ENCODE measurements at places on chromosomes 7 and 10. TPM values are rescaled to one million over a fixed set of nuclear protein-coding genes. Genes with fewer than 3 reads are reported as not detected.
A peak's percentile ranks its signal among the peaks of the same experiment; 100 is the strongest.

- H3K36me3 ChIP-seq, result peaks cover 3% of the 10 kb centered on the region
- peaks cover 34% of the 10 kb centered on the region for H3K27me3 ChIP-seq
- no peaks in the 10 kb centered on the region for H3K4me1 ChIP-seq
- H3K4me3 ChIP-seq, result no peak overlapping the region
- H3K27ac ChIP-seq, result no peak overlapping the region
Measured at GRCh38 chr10:29920408-29921070, 138.8 kb downstream of the JCAD start.

GRCh38 chr10:126398924-126399323 lies 10.6 kb upstream of the ADAM12 start:
- H3K4me1 ChIP-seq, result no peaks in the 10 kb centered on the region
- DNase-seq, result no peak
- no peak overlapping the region for H3K4me3 ChIP-seq
- no peaks in the 10 kb centered on the region for H3K36me3 ChIP-seq

GRCh38 chr7:54946271-54946670 lies 72.5 kb upstream of the EGFR start:
- no peaks in the 10 kb centered on the region for H3K36me3 ChIP-seq
- DNase-seq, result no peak
- H3K27ac ChIP-seq, result no peak overlapping the region
- no peaks in the 10 kb centered on the region for H3K27me3 ChIP-seq

GRCh38 chr10:5529702-5530411 lies 5.1 kb downstream of the CALML3 start:
- no peaks in the 10 kb centered on the region for H3K27me3 ChIP-seq
- no peak overlapping the region for H3K4me3 ChIP-seq
- DNase-seq, result no peak
- peaks cover 2% of the 10 kb centered on the region for H3K36me3 ChIP-seq

Gene CALML5
- total RNA-seq, result not detected

DNA sequence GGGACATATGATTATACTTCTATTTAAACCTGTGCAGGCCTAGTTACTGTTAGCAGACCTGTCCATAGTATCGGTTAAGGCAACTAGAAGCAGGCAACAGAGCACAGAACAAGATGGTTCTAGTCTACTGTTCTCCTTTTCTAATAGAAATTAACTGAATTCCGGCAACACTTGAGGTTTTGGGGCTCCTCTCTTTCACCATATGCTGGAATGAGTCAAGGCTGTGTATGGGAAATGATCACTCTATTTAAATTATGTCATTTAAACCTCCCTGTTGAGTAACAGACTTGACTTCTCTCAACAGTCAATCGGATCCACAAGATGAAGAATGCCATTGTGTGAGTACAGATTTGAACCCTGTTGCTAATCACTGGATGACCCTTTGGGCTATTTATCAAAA lies 6.2 kb upstream of the OTUD1 start:
- no peaks in the 10 kb centered on the region for H3K4me1 ChIP-seq
- peaks cover 5% of the 10 kb centered on the region for H3K27me3 ChIP-seq
- H3K27ac ChIP-seq, result no peak overlapping the region

DNA sequence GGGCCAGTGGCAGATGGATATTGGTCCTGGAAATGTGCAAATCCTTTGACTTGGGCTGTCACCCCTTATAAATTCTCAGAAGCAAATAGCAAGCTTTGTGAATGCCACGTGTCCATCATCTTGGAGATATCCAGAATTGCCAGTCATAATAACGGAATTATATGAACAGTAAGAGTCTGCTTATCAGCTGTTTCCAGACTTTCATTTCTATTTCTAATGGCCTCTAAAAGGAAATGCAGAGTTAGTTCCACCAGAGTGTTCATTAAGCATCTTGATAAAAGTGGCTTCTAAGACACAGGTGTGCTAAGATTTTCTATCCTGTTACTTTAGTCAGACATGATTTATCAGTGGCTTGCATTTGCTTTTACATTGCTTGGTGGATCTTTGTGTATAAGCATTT lies 87.4 kb downstream of the RAMP3 start:
- H3K36me3 ChIP-seq, result peaks cover 5% of the 10 kb centered on the region
- H3K4me3 ChIP-seq, result no peak overlapping the region
- DNase-seq, result no peak
- peaks cover 58% of the 10 kb centered on the region for H3K27me3 ChIP-seq

Gene AKR1D1
- not detected for total RNA-seq

Gene PTPRN2
- 0.42 TPM for total RNA-seq

Gene NAT16
- total RNA-seq, result not detected

DNA sequence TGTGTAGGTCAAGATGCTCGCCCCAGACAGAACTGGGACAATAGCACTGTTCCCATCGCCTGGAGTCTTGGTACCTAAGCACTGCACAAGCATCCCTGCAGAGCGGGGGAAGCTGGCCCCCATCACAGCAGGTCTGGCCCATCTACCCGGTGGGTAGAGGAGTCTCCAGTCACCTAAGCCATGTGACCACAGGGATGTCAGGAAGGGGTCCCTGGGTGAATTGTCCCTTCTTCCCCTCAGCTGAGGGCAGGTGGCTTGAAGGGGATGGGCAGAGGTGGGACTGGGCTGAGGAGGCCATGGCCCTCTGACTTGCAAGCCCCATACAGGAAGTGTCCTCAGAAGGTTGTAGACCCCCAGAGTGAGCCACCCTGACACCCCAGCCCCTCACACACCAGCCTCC lies 39.7 kb downstream of the FRMPD2 start:
- no peak overlapping the region for H3K27ac ChIP-seq
- H3K4me3 ChIP-seq, result no peak overlapping the region
- H3K4me1 ChIP-seq, result no peaks in the 10 kb centered on the region
- no peaks in the 10 kb centered on the region for H3K36me3 ChIP-seq
- DNase-seq, result no peak
- peaks cover 39% of the 10 kb centered on the region for H3K27me3 ChIP-seq

DNA sequence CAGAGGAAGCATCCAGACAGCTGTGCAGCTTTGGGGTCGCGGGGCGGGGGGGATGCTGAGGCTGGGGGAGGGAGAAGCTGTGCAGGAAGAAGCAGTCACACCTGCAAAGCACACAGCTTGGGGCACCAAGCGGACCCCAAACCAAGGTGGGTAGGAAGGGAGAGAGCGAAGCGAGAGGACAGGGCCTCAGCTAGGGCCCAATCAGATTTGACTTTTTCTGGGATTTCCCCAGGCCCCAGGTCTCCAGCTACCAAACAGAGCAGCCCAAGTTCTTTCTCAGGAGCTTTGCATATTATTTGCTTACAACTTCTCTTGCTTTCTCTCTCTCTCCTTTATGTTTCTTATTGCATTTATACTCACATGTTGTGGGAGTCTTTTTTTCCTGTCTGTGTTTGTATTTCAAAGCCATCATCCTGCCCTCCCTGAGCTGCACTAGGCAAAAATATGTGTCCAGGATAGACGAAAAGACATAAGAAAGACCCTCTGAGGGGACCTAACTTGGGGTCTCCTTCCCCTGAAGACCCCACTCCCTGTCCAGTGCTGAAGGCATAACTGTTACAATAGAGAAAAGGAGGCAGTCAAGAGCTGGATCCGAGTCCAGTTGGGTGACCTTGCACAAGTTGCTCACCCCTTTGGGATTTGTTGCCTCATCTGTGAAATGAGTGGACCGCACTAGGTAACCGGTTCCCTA lies 50.6 kb upstream of the SMNDC1 start:
- H3K4me3 ChIP-seq, result peak overlapping the region; percentile 94
- no peak for DNase-seq
- H3K4me1 ChIP-seq, result peaks cover 45% of the 10 kb centered on the region

Gene COL28A1
- not detected for total RNA-seq

- no peaks in the 10 kb centered on the region for H3K36me3 ChIP-seq
- peaks cover 56% of the 10 kb centered on the region for H3K27me3 ChIP-seq
- DNase-seq, result no peak
- H3K27ac ChIP-seq, result no peak overlapping the region
- H3K4me1 ChIP-seq, result peaks cover 5% of the 10 kb centered on the region
- no peak overlapping the region for H3K4me3 ChIP-seq
Measured at GRCh38 chr7:159032322-159032721, 112.3 kb downstream of the VIPR2 start.

Gene LRRD1
- 0.22 TPM for total RNA-seq

Gene OR2A1
- not detected for total RNA-seq

DNA sequence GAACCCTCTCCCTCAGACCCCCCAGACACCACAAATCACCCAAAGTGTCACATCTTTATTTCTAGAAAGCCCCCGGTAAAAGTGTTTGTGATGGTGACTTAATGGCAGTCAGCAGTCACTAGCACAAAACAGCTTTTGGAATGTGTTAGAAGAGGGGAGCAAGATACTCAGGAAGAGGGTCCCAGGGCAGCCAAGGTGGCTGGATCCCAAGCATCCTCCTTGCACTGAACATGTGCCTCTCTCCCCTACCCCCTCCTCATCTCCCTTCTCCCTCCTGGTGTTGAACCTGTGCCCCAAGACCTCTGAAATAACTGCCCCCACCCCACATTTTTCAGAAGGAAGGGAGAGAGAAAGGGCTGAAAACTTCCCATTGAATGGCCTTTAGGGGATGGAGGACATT lies 37.8 kb upstream of the MXI1 start:
- H3K27me3 ChIP-seq, result peaks cover 79% of the 10 kb centered on the region
- H3K36me3 ChIP-seq, result no peaks in the 10 kb centered on the region
- DNase-seq, result no peak
- H3K4me1 ChIP-seq, result peaks cover 19% of the 10 kb centered on the region

DNA sequence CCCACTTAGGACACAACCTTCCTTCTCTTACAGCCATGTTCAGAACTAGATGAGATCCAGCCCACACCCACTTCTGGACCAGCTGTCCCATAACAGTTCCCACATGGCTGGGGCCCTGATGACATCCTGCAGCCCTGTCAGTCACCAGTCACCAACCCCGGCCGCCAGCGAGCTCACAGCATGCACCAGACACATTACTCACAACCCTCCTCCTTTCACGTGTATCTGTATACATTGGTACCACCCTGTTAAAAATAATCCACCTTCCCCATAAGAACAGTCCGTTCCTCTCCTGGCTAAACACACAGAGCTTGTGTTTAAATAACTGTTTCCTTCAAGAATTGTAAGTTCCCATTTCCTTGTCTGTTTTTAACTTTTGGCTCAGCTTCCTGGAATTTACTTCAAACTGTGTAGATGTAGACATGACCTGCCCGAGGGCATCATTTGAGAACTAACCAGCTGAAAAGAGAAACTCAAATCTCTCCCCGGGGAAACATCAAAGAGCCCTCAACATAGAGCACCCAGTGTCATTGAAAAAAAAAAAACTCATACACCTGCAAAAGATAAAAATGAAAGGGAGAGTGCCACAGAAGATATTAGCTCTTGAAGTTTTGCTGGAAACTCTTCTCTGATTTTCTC lies 26.0 kb upstream of the PRLHR start:
- no peak overlapping the region for H3K4me3 ChIP-seq
- peak overlapping the region; percentile 19 for H3K27ac ChIP-seq
- H3K36me3 ChIP-seq, result peaks cover 2% of the 10 kb centered on the region
- H3K27me3 ChIP-seq, result peaks cover 36% of the 10 kb centered on the region
- DNase-seq, result no peak
- H3K4me1 ChIP-seq, result peaks cover 11% of the 10 kb centered on the region

DNA sequence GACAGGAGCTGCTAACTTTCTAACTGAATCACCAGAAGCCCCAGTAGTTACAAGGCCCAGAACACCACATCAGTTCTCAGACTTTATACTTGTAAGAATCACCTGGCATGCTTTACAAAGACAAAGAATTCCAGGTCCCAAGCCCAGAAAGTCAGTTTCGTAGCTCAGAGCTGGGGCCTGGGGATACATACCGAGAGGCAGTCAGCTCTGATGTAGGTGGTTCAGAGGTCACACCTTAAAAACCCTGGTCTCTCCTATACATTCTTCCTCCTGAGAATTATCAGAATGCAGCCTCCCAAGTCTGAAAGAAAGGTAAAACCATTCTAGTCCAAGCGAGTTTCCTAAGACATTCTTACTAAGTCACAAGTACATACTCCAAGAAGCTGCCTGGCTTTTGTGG lies 2.3 kb downstream of the GRB10 start:
- DNase-seq, result no peak
- no peak overlapping the region for H3K4me3 ChIP-seq
- no peak overlapping the region for H3K27ac ChIP-seq
- peaks cover 4% of the 10 kb centered on the region for H3K36me3 ChIP-seq
- peaks cover 16% of the 10 kb centered on the region for H3K4me1 ChIP-seq

GRCh38 chr10:113019692-113020474 lies 69.8 kb downstream of the TCF7L2 start:
- no peak overlapping the region for H3K4me3 ChIP-seq
- H3K36me3 ChIP-seq, result no peaks in the 10 kb centered on the region
- peaks cover 2% of the 10 kb centered on the region for H3K4me1 ChIP-seq
- H3K27me3 ChIP-seq, result no peaks in the 10 kb centered on the region
- DNase-seq, result no peak

Gene SLC26A4
- total RNA-seq, result 0.21 TPM

GRCh38 chr7:48416327-48416908 lies 245.2 kb downstream of the ABCA13 start:
- no peaks in the 10 kb centered on the region for H3K4me1 ChIP-seq
- no peak overlapping the region for H3K4me3 ChIP-seq
- no peaks in the 10 kb centered on the region for H3K36me3 ChIP-seq
- DNase-seq, result no peak
- H3K27ac ChIP-seq, result no peak overlapping the region

DNA sequence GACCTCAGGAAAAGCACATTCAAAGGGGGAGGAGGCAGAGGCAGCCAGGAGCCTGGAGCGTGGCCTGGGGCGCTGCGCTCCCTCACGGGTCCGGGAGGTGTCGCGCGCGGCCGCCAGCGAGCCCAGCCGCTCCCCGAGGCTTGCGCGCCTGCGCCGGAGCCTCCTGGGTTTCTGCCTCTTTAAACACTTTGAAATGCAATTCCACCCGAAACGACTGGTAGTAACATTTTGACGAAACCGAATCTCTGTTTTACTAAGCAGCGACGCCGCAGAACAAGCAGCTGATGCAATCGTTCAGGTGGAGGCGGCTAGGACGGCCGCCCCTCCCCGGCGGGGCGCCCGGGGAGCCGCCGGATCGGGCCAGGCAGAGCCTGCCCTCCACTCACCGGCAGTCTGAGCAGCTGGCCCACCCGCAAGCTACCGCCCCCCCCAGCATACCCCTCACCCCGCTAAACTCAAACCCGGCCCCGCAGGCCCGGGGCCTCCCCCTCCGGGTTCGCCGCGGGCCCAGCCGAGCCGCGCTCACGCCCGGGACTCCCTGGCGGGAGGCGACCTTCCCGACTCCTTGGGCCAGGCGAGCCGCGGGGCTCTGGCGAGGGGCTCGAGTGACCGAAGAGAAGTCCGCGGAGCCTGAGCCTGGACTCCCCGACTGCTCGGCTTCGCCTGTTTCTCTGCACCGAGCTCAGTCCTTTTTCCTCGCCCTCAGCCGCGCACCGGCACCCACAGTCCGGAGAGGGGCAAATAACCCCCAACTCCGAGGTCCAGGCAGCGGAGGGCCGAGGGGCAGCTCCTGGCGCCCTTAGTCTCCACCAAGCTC lies 3.2 kb downstream of the MKX start:
- H3K4me1 ChIP-seq, result peaks cover 28% of the 10 kb centered on the region
- peaks cover 66% of the 10 kb centered on the region for H3K27me3 ChIP-seq
- H3K4me3 ChIP-seq, result peak overlapping the region; percentile 88
- H3K36me3 ChIP-seq, result peaks cover 9% of the 10 kb centered on the region

- H3K27me3 ChIP-seq, result peaks cover 37% of the 10 kb centered on the region
- H3K4me3 ChIP-seq, result no peak overlapping the region
- H3K36me3 ChIP-seq, result peaks cover 2% of the 10 kb centered on the region
- DNase-seq, result no peak
Measured at GRCh38 chr10:116657863-116658551, 37.3 kb downstream of the PNLIPRP2 start.

Gene NKX2-3
- total RNA-seq, result not detected

- H3K4me3 ChIP-seq, result peak overlapping the region; percentile 98
- no peaks in the 10 kb centered on the region for H3K27me3 ChIP-seq
- H3K4me1 ChIP-seq, result peaks cover 58% of the 10 kb centered on the region
- H3K36me3 ChIP-seq, result peaks cover 12% of the 10 kb centered on the region
Measured at GRCh38 chr7:44980393-44981034, 1.7 kb upstream of the MYO1G start.

- H3K27me3 ChIP-seq, result no peaks in the 10 kb centered on the region
- H3K36me3 ChIP-seq, result no peaks in the 10 kb centered on the region
- H3K27ac ChIP-seq, result no peak overlapping the region
- H3K4me3 ChIP-seq, result no peak overlapping the region
- peaks cover 6% of the 10 kb centered on the region for H3K4me1 ChIP-seq
Measured at GRCh38 chr7:155791214-155791737, 21.0 kb downstream of the SHH start.

Measured in T-helper 17 cell (primary cell).